ENCODE measurements at places on chromosomes 11 and 22. TPM values are rescaled to one million over a fixed set of nuclear protein-coding genes. Genes with fewer than 3 reads are reported as not detected.

Gene DDI1
- total RNA-seq, result not detected

Gene BRMS1
- total RNA-seq, result 58.4 TPM

Gene NLRP10
- not detected for total RNA-seq

Gene GAL3ST1
- total RNA-seq, result not detected

Gene HOATZ
- total RNA-seq, result not detected

Gene CHRM1
- total RNA-seq, result not detected

Gene SLC5A1
- not detected for total RNA-seq

Gene NEFH
- 7.9 TPM for total RNA-seq

Gene C11orf42
- total RNA-seq, result not detected

Gene MS4A6E
- not detected for total RNA-seq

Gene OR4C12
- total RNA-seq, result not detected

Gene ROBO3
- 6.5 TPM for total RNA-seq

Gene BRSK2
- 0.97 TPM for total RNA-seq

Gene KLHL35
- total RNA-seq, result 1.7 TPM

Gene TMEM45B
- 0.37 TPM for total RNA-seq

Gene CREBZF
- 54.5 TPM for total RNA-seq

- DNase-seq, result no peak
Measured at GRCh38 chr11:43871051-43871450, 9.6 kb upstream of the ALKBH3 start.

DNA sequence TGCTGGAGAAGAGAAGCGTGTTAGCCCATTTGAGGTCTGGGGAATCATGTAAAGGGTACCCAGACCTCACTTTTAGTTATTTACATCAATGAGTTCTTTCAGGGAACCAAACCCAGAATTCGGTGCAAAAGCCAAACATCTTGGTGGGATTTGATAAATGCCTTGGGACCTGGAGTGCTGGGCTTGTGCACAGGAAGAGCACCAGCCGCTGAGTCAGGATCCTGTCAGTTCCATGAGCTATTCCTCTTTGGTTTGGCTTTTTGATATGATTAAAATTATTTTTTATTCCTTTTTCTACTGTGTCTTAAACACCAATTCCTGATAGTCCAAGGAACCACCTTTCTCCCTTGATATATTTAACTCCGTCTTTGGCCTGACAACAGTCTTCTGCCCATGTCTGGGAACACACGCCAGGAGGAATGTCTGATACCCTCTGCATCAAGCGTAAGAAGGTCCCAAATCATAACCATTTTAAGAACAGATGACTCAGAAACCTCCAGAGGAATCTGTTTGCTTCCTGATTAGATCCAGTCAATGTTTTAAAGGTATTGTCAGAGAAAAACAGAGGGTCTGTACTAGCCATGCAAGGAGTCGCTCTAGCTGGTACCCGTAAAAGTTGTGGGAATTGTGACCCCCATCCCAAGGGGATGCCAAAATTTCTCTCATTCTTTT lies 65.2 kb downstream of the ALX4 start:
- no peak for DNase-seq

GRCh38 chr22:40958299-40958698 lies 7.1 kb downstream of the RBX1 start:
- no peak for DNase-seq

GRCh38 chr11:122025757-122026156 lies 90.3 kb downstream of the BLID start:
- peak; percentile 38 for DNase-seq

- peak; percentile 78 for DNase-seq
Measured at GRCh38 chr11:63614136-63614671, at the start of gene PLAAT3. Gene PLAAT3, minus strand, starts transcription at chr11:63614433. Its CDS starts 419 bp downstream, at chr11:63614014.

DNA sequence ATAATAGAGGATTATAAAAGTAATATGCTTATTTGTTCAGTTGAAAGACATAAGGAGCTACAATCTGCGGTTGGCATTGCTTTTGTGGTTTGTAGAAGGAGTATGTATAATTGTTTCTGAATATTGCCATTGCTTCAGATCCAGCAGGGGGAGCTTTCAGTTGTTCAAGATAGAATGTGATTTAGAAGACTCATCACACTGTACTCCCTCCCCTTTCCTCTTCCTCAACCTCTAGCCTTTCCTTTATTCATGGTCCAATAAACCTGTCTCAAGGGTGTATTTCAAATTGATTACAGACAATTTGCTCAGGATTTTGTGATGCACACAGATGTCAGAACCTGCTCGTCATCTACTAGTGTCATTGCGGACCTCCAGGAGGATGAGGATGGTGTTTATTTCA lies 9.8 kb downstream of the PRMT3 start:
- peak; percentile 78 for DNase-seq

DNA sequence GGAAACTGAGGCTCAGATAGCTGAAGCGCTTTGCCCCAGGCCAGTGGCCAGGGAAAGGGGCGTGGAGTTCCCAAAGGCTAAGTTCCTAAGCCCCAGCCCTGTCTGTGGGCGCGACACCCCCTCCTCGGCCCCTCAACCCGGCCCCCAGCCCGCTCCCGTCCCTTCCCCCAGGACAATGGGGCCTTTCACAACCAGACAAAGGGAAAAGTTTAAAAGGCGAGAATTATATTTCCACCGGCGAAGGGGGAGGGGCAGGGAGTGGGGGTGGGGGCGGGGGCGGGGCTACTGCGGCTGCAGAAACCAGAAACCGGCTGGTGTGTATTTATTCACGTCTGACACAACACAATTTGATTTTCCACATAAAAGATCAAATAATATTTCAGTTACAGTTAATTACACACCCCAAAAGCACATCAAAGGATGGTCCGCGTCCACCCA lies 192.1 kb downstream of the MN1 start:
- no peak for DNase-seq

DNA sequence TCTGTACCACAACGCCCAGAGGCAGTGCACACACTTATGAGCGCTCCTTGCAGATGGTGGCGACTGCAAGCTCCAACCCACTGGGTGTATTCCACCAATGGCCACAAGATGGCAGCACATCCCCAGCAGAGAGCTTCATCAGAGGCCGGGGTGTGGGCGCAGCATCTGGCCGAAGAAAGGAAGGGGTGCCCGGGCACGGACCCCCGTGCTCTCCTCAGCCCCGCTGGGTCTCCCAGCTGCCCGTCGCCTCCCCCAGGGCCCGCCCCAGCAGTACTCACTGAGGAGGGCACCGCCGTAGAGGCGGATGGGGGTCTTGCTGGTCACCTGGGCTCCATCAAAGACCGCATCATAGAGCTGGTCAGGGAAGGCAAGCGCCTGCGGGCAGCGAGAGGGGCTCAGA lies 14.2 kb downstream of the TP53I11 start:
- DNase-seq, result peak; percentile 94

GRCh38 chr11:129412494-129412893 lies 36.8 kb downstream of the BARX2 start:
- DNase-seq, result no peak

GRCh38 chr11:73801136-73801535 lies 13.5 kb downstream of the MRPL48 start:
- no peak for DNase-seq

DNA sequence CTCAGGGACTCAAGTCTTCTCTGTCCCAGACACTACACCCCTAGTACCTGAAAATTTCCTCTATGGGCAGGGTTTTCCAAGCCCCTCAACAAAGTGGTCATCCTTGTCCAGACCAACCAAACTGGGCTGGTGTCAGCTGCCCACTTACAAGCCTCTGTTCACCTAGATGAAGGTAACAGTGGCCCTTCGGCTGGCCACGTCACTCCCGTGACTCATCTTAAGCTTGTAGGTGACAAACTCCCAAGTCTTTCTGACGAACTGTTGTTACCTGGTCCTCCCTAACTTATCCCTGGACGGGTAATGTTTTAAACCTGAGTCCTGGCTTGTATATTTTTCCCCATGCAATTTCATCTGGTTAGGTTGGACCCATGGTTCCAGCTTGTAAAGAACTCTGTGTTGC lies 4.7 kb downstream of the CXCR5 start:
- no peak for DNase-seq

GRCh38 chr11:65856689-65857499 lies 1.1 kb downstream of the CFL1 start:
- DNase-seq, result peak; percentile 96

GRCh38 chr11:11476499-11476898 lies 123.4 kb upstream of the CSNK2A3 start:
- no peak for DNase-seq

GRCh38 chr22:50674606-50675552 lies 2.3 kb downstream of the SHANK3 start:
- DNase-seq, result peak; percentile 66

GRCh38 chr11:130738611-130739010 lies 177.7 kb downstream of the SNX19 start:
- no peak for DNase-seq

GRCh38 chr11:127070808-127071207 lies 70.2 kb upstream of the KIRREL3 start:
- DNase-seq, result no peak

GRCh38 chr11:47773882-47774281 lies 6.7 kb upstream of the FNBP4 start:
- DNase-seq, result no peak

- DNase-seq, result no peak
Measured at GRCh38 chr11:60945295-60945667, 6.7 kb downstream of the SLC15A3 start.

DNA sequence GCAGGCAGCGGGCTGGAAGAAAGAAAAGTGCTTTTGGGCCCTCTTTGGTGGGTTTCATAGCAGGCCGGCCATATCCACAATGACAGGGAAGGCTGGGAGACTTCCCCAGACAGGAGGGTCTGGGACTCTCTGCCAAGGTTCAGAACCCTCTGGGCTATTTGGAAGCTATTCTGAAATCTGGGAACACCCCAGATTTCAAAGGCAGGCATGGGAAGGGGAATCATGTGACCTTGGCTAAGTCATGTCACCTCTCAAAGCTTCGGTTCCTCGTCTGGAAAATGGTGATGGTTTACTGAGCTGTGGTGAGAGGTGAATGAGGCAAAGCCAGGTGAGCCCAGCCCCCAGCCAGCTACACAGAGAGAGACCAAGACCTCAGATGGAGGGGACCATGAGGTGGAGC lies 4.6 kb downstream of the CASTOR1 start:
- DNase-seq, result no peak

DNA sequence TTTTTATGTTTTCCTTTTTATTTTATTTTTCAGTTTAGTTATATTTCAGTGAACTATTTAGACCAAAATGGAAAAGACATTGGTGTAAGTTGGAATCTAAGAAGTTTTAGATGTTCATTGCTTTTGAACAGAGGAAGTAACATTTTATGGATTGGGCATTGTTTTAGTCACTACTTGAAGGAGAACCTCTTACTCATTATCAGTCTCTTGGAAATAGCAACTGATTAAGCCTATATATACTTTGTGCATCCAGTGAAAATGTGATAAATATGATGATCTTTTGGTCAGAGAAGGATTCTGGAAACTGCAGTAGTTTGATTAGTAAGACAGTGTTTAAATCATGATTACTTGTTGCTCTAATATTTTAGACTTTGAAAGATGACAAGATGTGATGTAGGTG lies 14.4 kb downstream of the ARHGEF12 start:
- DNase-seq, result no peak

- no peak for DNase-seq
Measured at GRCh38 chr11:66280428-66280827, 2.5 kb downstream of the CNIH2 start.

DNA sequence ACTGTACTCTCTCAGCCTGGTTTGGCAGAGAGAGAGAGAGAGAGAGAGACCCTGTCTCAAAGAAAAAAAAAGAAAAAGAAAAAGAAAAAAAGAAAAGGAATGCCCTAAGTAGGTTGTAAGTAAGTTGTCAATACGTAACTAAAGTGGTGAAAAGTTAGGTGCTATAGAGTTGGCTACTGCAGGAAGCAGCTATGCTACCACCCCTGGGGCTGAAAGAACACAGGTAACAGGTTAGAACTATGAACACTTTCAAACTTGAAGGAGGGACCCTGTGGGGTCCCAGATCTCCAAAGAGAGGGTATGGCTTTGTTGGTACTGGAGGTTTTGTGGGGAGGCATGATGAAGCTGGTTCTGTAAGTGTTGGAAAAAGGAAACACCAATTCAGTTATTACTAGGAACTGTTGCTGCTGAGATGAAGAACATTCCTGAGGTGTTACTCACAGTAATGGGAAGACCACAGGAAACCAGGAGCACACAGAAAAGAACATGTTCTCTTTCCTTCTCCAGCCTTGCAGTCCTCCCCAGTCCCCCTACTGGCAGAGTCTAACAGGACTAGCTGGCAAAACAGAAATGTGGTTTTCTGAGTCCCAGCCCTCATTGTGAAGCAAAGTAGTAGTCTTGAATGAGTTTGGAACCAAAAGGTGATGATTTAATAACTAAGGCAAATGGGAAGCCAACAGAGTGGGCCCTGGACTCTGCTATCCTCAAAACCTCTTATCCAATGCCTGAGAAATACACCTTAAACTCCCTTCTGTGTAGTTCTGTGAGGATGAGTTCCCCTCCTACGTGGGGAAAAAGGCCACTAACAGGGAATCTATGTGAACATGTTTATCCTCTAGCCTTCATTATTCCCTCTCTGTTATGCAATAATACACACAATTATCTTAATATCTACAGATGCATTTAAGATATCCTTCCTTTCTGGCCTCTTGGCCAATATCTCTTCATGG lies 427.0 kb upstream of the DDI1 start:
- DNase-seq, result no peak

GRCh38 chr11:16178273-16178672 lies 178.1 kb downstream of the SOX6 start:
- no peak for DNase-seq

GRCh38 chr11:78533399-78533798 lies 41.3 kb downstream of the NARS2 start:
- no peak for DNase-seq

DNA sequence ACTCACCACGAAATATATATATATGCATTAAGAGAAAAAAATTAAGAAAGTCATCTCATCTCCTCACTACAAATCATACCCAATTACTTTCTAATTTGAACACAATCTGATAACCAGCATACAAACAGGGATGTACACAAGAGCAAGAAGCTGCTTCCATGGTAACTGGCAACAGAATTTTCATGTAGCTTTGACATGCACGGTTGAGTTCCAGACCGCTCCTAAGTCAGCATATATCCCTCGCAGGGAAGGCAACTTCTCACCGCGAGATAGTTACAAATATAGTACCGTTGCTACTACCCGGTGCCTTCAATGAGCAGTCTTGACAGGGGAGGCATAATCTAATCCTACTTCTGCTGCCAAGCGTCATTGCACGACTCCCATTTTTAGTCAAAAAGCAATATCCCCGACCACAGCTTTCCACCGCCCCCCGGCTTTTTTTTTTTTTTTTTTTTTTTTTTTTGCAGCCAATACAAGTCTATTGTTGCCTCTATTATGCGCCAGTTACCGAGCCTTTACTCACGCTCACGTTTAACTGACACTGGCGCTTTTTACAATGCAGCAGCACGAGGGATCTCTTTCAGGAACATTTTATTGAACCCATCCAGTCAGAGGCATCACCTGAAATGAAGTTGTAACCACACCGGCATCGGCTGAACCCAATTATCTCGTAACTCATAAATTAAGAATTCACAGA lies 2.2 kb downstream of the CADM1 start:
- DNase-seq, result peak; percentile 54

GRCh38 chr22:27937453-27937852 lies 18.4 kb upstream of the PITPNB start:
- no peak for DNase-seq

DNA sequence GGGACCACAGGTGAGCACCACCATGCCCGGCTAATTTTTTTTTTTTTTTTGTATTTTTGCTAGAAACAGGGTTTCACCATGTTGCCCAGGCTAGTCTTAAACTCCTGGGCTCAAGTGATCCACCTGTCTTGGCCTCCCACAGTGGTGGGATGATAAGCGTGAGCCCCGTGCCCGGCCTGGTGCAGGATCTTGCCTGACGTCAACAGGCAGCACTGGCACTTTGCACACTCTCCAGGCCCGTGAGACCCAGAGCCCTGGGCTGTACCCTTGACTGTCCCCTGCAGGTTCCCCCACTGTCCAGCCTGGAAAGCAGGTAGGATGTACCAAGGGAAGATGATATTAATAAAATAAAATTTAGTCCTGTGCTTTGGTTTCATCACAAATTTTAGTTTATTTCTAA lies 29.1 kb upstream of the PANX2 start:
- no peak for DNase-seq
